ENCODE measurements at places on chromosomes 2 and 18.

GRCh38 chr2:239287461-239287860 lies 113.4 kb downstream of the HDAC4 start:
- no peak for DNase-seq

GRCh38 chr2:229174794-229175496 lies 96.1 kb downstream of the PID1 start:
- DNase-seq = peak; percentile 33

GRCh38 chr2:237283131-237283928 lies 130.6 kb downstream of the COL6A3 start:
- DNase-seq = peak; percentile 50

DNA sequence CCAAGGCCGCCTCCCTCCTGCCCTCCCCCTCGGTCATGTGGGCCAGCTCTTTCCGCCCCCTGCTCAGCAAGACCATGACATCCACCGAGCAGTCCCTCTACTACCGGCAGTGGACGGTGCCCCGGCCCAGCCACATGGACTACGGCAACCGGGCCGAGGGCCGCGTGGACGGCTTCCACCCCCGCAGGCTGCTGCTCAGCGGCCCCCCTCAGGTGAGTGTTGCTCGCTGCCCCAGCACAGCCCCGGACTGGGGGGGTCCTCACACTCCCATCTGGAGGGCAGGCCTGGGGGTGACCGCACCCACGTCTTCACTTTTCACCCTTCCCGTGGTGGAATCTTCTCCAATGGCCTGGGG lies 51.3 kb downstream of the NTSR2 start:
- no peak for DNase-seq

DNA sequence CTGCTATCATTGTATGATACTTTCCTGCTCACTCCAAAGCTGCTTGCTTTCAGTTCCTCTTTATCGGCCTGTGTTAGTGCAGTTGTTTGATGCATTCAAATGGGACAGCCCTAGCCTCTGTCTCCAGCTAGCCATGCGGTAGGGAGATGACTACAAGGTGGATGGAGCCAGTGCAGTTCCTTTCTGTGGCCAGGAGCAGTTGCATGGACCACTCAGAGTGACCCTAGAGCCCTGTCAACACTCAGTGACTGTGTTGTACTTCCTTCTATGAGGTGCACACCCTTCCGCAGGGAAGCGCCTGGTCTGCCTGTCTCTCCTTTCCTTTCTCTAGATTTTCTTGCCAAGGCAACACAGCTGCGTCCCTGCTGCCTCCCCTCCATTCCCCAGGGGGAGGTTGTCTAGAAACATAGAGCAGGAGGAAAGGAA lies 33.8 kb downstream of the KCNS3 start:
- no peak for DNase-seq

- DNase-seq = no peak
Observed at GRCh38 chr2:133952420-133952819, 301.5 kb upstream of the MGAT5 start.

GRCh38 chr2:121501031-121501430 lies 29.6 kb upstream of the RNU4ATAC start:
- DNase-seq = peak; percentile 38

GRCh38 chr18:3995476-3996102 lies 459.5 kb downstream of the DLGAP1 start:
- no peak for DNase-seq

DNA sequence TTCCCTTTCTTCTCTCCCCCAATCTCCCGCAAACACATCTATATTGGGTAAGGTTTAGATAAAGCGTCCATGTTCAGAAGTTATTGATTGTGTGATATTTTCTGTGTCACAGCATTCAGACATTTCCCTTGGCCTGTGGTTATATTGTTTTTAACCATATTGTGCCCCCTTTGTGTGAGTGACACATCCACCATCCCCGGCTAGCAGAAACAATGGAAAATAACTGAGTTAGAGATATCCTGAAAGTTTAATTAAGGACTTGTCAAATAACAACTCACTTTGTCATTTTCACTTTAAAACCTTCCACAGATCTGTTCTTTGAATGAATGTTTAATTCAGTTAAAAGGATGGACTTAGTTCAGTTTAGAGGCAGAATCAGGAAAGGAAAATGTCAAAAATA lies 151.0 kb downstream of the KCNJ3 start:
- no peak for DNase-seq

GRCh38 chr2:60351321-60351720 lies 202.1 kb downstream of the BCL11A start:
- no peak for DNase-seq

DNA sequence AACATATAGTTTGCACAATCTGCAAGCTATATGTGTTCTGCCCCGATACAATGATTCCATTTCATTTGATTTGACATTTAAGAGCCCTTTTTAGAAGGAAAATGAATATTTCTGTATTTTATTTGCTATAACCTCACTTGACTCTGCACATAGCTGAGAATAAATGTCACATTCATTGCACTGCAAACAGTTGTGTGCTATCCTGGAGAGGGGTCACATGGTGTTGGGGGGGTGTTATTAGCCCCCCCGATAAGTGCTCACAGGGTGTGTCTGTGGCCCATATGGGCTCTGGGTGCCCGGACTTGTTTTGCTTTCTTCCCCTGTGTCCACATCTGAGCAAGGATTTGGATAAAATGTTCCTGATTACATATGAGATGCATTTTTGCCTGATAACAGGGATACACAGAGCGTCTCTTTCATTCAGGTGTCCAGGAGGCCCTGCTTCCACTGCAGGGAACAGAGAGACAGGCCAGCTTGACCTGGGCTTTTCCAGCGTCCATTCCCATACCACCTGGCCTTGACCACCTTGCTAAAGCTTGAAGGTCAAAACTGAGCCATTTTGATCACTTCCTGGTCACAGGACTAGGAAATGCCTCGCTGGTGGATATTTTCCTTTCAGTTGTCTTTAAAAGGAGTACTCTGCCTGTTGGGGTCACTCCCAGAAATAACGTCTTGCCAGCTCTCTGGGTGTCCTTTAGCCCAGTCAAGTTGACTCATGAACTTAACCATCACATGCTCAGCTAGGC lies 38.4 kb upstream of the ID2 start:
- DNase-seq = no peak

GRCh38 chr2:222315443-222316121 lies 16.8 kb upstream of the PAX3 start:
- no peak for DNase-seq

DNA sequence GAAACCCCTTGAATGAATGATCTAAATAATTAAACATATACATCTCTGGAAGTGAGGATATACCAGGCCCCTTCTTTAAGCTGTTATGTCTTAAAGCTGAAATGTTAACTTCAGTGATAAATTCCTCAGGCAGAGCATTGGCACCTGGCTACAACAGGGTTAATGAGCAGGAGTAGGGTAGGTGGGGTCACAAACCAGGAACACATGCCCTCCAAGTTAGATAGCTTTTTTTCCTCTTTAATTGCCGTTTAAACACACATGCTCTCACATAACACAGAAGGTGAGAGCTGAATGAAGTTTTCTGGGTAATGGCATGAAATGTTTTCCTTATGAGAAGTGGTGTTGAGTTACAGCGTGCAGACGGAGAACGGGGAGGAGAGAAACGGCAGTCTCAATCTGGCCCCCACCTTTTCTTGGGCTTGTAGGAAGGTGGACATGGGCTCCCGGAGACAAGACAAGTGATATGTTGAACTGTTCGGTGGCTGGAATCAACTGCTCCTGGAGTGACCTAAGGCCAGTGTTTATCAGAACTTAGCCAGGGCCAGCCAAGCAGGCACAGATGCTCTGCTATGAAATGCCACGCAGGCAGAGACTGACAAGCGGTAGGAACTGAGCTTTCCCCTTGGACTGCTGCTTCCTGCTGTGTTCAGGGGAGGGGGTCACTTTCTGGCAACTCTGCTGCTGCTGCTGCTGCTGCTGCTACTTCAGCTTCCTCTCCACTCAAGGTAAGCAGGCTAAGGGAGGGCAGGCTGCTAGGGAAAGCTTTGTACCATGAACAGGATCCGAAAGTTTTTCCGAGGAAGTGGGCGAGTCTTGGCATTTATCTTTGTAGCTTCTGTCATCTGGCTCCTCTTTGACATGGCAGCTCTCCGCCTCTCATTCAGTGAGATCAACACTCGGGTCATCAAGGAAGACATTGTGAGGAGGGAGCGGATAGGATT lies at the start of gene GALNT5:
Gene GALNT5 (plus strand): TSS at position 394 of the 941 bp plus-strand sequence. CDS start 378 bp downstream, at position 772.
- DNase-seq = peak; percentile 45

DNA sequence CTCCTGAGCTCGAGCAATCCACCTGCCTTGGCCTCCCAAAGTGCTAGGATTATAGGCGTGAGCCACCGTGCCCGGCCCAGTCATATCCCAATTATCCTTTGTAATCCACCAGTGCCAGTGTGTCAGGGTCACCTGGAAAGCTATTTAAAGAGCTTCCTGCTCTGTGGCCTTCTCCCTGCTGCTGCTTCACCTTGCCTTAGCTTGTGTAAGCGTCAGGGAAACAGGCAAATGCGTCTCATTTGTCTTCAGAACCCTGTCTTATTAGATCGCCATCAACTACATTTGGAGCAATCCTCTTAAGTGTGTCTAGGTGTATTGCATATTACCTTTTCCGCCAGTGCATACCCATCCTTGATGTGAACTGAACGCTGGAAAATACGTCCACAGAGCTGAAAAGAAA lies 10.2 kb downstream of the KIF5C start:
- no peak for DNase-seq

- DNase-seq = no peak
Observed at GRCh38 chr2:31378389-31378788, 36.2 kb downstream of the XDH start.

Data from AG08395 (cell line).